Ovary (tissue), 10 donors: ENCODE measurements at places on chromosomes 6 and 20. TPM values are rescaled to one million over a fixed set of nuclear protein-coding genes. Genes with fewer than 3 reads are reported as not detected.

Gene WFDC10B
- polyA plus RNA-seq: not detected

DNA sequence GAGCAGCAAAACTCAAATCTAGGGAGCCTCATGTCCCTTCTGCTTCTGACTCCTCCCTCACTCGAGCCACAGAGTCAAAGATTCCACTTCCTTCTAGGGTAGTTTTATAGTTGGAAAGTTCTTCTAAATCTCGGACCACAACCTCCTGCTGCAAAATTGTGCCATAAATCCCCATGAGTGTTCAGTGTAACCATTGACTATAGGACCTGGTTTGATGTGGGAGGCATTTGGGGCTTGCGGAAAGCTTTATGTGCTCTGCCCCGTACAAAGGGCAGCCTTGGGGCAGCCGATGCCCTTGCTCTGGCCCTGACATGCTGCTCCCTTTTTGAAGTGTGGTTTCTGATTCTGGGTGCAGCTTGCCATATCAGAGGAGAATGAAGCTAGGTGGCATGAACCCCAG, 43.6 kb upstream of the IER3 start:
- H3K27me3 ChIP-seq: no peaks in the 10 kb centered on the region
- no peaks in the 10 kb centered on the region for H3K4me1 ChIP-seq
- no peak overlapping the region for H3K4me3 ChIP-seq
- H3K27ac ChIP-seq: no peak overlapping the region

Gene THBS2
- 65.3 TPM for polyA plus RNA-seq

Gene MDFI
- polyA plus RNA-seq: 24.0 TPM

Gene PRICKLE4
- 1.5 TPM for polyA plus RNA-seq

DNA sequence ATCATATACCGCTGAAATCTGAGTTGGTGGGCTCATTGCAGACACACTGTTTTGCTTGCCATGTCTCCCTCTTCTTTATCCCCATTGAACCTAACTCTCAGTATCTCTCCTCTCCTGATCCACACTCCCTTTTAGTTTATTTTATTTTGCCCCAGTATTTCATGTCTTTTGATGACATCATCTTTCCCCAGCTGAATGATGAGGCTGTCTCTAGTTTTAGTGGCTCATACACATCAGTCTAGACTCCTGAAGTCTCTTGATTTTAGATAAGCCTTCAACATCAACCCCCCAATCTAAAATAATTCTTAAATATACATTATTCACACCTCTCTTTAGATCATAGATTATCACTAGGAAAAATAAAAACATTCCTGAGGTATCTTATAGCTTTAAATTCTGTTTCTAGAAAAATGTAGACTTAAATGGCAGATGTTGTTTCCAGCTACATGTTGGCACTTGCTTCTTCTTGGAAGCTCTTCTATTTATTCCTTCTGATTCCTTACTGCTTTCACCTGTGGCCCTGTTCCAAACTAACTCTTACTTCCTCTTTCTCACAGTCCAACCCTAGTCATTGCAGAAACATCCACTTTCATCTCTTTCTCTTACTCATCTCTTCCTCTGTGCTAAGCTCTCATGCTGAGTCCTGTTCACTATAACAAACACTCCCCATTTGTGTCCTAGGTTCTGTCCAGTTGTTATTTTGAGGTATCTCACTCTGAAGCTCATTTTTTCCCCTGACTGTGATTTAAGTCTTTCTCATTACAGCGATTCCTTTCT, 191.9 kb upstream of the SLC35B3 start:
- H3K4me1 ChIP-seq: no peaks in the 10 kb centered on the region
- no peak overlapping the region for H3K27ac ChIP-seq
- no peak overlapping the region for H3K4me3 ChIP-seq
- DNase-seq: no peak

Gene BPIFB1
- polyA plus RNA-seq: not detected

GRCh38 chr6:127967708-127968107, 66.8 kb upstream of the THEMIS start:
- no peak overlapping the region for H3K27ac ChIP-seq
- no peak overlapping the region for H3K4me3 ChIP-seq
- H3K4me1 ChIP-seq: no peaks in the 10 kb centered on the region
- no peak for DNase-seq
- H3K36me3 ChIP-seq: no peaks in the 10 kb centered on the region
- H3K27me3 ChIP-seq: no peaks in the 10 kb centered on the region

Gene CLIC5
- 42.3 TPM for polyA plus RNA-seq

Gene PNPLA1
- 0.07 TPM for polyA plus RNA-seq

GRCh38 chr6:23154159-23154558, 584.8 kb downstream of the HDGFL1 start:
- no peaks in the 10 kb centered on the region for H3K27me3 ChIP-seq
- H3K27ac ChIP-seq: no peak overlapping the region
- no peaks in the 10 kb centered on the region for H3K4me1 ChIP-seq
- no peak overlapping the region for H3K4me3 ChIP-seq
- no peaks in the 10 kb centered on the region for H3K36me3 ChIP-seq
- no peak for DNase-seq

Gene GMDS
- 7.7 TPM for polyA plus RNA-seq

DNA sequence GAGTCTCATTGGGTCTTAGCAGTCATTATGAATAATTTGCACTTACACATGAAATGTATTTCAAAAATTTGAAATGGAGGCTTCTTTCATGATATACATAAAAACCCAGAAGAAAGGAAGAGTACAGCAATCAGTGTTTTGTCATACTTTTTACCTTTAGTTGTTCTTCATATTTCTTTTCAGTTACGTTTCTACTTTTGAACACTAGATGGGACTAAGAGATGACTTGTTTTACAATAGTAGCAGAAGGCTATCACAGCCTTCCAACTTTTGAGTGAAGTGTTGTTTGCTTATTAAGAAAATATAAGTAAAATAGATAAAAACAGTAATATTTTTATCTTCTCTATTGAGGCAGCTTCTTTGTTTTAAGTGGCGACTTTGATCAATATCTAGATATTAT, 58.1 kb downstream of the L3MBTL3 start:
- no peaks in the 10 kb centered on the region for H3K36me3 ChIP-seq
- no peak for DNase-seq
- no peaks in the 10 kb centered on the region for H3K4me1 ChIP-seq
- H3K27ac ChIP-seq: no peak overlapping the region

Gene MUC21
- polyA plus RNA-seq: not detected

Gene LY6G5C
- 2.7 TPM for polyA plus RNA-seq

Gene FAM83D
- polyA plus RNA-seq: 0.52 TPM
